Type B pancreatic cell (in vitro differentiated cells): ENCODE measurements at places on chromosomes 2 and 18.

GRCh38 chr18:26504831-26505230 lies 43.5 kb downstream of the KCTD1 start:
- DNase-seq: no peak

GRCh38 chr18:46411191-46411828 lies 245.7 kb downstream of the LOXHD1 start:
- DNase-seq: no peak

GRCh38 chr18:45820106-45820745 lies 5.2 kb upstream of the SIGLEC15 start:
- DNase-seq: no peak

GRCh38 chr2:56464613-56465012 lies 280.8 kb downstream of the CCDC85A start:
- no peak for DNase-seq

GRCh38 chr2:128422571-128422970 lies 103.9 kb upstream of the HS6ST1 start:
- DNase-seq: no peak

DNA sequence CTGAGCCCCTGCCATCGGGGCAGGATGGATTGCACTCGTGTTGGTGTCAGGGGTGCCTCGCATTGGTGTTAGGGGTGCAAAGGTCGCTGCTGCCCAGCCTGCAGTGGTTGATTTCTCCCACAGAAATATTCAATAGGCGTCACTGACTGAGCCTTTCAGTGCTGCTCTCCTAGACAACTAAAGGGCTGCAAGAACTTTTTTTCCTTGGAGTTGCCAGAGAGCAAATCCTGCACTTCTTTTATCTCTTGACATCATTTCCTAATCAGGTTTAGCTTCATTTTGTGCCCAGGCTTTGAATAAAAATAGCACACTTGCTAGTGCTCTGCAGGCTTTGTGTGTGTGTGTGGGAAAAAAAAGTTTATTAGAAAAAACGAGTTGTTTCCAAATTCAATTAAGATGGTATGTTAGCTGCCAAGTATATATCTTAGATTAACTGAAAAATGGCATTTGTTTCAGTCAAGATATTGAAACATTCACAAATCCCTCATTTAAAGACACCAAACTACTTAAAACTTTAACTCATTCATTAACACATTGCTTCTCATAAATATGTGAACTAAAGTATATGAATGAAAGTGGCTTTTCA lies 125.6 kb downstream of the SOCS6 start:
- DNase-seq: no peak

DNA sequence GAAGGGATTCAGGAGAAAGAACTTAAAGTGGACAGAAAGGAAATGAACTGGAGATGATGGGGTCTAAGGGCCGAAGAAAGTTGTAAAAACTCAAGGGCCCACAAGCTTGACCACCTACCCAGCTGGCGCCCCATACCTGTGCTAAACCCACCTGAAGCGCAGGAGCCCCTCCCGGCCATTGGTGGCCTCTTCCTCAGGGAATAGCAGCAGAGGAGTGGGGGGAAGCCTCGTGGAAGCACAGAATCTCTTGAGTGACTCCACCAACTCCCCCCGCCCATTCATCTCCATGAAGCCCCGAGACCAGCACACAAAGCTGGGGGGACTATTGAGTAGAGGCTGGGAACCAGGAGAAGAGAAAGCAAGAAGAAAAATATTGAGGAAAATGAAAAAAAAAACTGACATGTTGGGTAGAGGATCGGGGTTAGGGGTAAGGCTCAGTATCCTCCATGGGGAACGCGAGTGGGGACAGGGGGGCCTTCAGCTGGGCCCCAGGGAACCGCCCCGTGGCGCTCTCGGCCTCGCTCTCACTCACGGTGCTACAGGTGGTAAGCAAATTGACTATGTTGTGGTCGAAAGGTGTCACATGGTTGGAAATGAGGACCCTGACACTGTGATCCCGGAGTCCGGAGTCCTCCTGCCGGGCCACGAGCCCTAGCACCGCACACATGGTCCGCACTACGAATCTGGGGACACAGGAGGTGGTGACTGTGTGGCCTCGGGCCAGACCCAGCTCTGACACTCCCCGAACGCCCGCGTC lies 728 bp downstream of the AUP1 start:
- no peak for DNase-seq

- DNase-seq: no peak
Observed at GRCh38 chr18:55318951-55319441, 269.0 kb downstream of the TCF4 start.

- DNase-seq: no peak
Observed at GRCh38 chr2:110860630-110861029, 128.3 kb downstream of the ACOXL start.

GRCh38 chr18:3409811-3410210 lies 40.2 kb upstream of the TGIF1 start:
- no peak for DNase-seq

DNA sequence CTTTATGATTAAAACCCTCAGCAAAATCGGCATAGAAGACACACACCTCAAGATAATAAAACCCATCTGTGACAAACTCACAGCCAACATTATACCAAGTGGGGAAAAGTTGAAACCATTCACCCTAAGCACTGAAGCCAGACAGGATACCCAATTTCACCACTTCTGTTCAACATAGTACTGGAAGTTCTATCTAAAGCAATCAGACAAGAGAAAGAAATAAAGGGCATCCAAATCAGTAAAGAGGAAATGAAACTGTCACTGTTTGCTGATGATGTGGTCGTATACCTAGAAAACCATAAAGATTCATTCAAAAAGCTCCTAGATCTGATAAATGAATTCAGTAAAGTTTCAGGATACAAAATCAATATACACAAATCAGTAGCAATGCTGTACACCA lies 16.4 kb upstream of the RPRD1A start:
- DNase-seq: no peak

GRCh38 chr18:62784338-62784965 lies 69.1 kb downstream of the PHLPP1 start:
- no peak for DNase-seq

- no peak for DNase-seq
Observed at GRCh38 chr2:5540856-5541255, 151.3 kb upstream of the SOX11 start.

DNA sequence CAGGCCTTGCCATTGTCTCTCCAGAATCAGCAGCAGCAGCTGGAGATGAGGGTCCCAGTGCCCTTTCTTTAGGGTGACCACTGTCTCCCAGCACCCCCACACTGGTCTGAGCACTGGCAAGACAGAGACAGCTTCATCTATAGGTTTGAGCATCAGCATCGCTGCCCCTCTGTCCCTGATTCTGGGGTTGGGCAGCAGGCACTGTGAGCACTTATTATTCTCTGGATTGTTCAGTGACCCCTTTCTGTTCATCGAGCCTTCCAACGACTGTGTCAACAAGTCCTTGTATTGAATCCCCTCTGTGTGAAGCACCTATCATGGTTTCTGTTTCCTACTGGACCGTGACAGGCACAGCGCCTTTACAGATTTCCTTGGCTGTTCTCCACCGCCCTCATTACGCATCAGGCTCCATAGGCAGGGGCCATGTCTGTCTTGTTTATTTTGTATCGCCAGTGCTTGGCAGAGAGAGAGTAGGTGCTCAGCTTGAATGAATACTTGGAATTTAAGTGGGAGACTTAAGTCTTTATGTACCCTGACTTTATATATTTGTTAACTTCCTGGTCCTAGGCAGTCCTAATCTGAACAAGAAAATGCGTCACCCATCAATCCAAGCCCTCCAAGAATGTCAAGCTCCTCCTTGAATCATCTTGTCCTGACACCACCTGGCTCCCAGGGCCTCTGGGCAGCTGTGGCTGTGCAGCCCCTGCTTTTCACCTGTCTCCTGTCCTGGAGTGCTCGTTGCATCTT lies 11.4 kb downstream of the MALL start:
- no peak for DNase-seq

GRCh38 chr2:135664623-135665068 lies 77.0 kb upstream of the UBXN4 start:
- DNase-seq: no peak

GRCh38 chr2:68662466-68662865 lies 19.1 kb downstream of the PROKR1 start:
- DNase-seq: no peak

DNA sequence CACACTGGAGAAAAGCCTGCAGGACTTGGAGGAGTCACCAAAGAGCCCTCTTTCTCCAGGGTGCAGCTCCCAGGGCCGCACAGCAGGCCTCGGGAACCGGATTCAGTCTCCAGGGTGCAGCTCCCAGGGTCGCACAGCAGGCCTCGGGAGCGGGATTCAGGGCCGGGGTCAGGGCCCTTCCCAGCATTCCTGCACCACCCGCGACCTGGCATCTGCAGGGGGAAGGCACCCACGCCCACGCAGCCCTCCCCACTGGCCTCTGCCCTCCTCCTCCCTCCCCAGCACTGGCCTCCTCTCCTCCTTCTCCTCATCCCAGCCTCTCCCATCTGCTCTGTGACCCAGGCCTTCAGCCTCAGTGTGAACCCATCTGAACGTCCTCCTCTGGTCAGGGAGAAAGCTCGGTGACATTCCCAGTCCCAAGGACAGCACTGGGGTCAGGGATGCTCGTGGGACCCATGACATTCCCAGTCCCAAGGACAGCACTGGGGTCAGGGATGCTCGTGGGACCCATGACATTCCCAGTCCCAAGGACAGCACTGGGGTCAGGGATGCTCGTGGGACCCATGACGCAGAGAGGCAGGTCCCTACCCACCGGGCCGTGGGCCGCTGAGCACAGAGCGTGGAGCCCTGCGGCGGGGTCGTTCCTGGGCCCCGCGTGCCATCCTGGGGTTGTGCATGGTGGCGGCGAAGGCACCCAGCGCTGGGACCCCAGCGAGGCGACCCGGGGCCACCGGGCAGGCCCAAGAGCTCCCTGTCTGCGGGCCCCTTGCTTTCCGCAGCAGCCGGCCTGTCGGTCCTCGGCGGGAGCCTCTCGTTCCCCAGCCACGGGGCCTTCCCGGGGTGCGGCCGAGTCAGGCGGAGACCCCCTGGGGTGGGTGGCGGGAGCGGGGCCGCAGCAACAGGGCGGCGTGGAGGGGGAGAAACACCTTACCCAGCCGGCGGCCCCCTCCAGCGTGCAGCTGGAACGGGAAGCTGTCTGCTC lies 550.2 kb upstream of the SALL3 start:
- no peak for DNase-seq

DNA sequence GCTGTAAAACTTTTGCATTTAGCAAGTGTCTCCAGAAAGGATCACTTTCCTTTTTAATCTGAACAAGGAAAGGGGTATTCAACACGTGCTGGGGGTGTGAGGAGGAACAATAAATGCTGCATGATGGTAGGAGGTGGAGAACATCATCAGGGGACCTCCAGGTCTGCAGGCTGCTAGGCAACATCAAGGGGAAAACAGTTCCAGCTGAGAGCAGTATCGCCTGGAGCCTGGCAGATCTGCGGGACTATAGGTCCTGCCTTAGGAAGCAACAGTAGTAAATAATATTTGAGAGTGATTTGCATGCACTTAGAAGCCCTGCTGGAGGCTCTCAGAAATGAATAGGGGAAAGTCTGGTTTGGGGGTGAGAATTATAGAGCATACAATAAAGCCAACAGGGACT lies 175.6 kb downstream of the SUCLG1 start:
- DNase-seq: no peak

GRCh38 chr2:54176577-54176976 lies 61.2 kb downstream of the ACYP2 start:
- DNase-seq: no peak

GRCh38 chr2:104901037-104901881 lies 47.3 kb downstream of the POU3F3 start:
- DNase-seq: no peak

DNA sequence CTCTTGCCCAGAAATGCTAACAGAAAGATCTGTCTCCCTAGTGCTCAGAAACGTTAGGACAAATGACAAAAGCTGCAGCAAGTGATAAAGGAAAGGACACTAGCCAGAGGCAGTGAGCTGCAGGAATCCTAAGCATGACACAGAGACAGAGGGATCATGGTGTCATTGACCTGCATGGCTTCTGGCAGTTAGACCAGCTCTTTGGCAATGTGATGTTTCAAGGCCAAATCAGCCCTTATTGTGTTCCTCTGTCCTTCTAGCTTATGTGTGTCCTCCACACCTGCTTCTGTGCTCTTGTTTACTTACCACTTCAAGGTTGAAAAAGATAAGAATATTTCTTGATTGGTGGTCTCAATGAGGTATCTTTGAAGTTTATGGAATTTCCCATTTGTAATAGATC lies 120.8 kb downstream of the RHBDD1 start:
- no peak for DNase-seq

DNA sequence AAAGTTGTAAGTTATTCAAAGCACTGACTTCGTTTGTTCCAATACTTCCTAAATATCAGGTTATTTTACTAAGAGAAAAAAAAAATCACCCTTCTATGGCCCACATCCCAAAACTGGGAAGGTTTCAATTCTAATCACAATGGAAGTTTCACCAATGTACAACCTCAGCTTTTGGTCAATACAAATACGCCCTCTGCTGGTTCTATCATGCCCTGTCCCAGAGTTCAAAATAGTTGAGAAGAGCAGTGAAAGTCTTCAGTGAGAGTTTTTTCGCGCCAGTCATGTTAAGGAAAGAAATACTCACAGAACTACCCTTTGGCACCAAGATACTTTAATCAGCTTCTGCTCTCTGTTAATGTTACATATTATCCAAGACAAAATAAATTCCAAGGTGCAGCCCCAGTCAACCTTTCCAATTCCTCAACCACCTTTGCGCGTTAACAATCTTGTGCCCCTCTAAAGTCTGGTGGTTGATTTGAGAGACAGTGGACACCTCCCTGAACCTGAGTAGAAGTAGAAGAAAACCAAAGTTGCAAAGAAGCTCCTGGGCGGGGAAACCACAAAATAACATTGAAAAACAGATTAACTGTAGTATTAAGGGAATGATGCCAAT lies 59.9 kb downstream of the SUMO1 start:
- no peak for DNase-seq

DNA sequence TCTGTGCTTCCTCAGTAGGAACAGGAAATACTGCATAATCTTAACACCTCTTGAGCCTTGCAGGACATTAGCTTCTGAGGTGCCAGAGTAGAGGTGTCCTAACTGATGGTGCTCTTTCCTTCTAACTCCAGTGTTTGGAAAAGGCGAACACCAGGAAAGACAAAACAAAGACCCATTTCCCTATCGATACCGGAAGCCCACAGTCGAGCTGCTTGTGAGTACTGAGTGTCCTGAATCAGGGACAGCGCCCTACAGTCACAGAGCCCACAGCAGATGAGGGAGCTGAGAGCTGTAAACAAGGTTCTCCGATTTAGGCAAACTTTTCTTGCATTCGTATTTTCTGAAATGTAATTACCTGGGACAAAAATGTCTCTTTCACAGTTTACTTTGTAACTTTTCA lies 50.7 kb downstream of the SLC14A2 start:
- no peak for DNase-seq

DNA sequence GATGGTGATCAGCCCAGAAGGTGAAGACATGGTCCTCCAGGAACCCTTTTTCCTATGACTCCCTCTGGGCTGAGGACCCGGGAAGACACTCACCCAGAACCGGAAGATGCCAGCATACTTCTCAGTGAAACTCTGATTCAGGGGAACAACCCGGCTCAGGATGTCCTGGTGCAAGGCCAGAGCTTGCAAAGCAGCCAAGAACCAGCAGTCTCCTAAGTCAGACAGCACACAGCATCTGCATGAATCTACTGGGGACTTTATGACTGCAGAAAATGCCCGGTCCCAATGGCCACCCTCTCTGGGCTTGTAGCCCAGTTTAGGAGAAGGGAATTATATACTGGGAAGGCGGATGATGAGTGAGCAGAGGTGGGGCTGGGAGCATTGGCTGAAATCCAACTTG lies 15.3 kb downstream of the CAPN14 start:
- no peak for DNase-seq

GRCh38 chr2:29394981-29395350 lies 279.8 kb downstream of the CLIP4 start:
- DNase-seq: no peak

- DNase-seq: no peak
Observed at GRCh38 chr2:223894968-223895367, 50.2 kb downstream of the WDFY1 start.

- DNase-seq: no peak
Observed at GRCh38 chr2:54401554-54401953, 54.6 kb upstream of the SPTBN1 start.
